Inflammatory macrophage (primary cell): ENCODE measurements at places on chromosomes 6 and 20.

- no peak for DNase-seq
Observed at GRCh38 chr6:121759370-121759769, 323.9 kb downstream of the GJA1 start.

DNA sequence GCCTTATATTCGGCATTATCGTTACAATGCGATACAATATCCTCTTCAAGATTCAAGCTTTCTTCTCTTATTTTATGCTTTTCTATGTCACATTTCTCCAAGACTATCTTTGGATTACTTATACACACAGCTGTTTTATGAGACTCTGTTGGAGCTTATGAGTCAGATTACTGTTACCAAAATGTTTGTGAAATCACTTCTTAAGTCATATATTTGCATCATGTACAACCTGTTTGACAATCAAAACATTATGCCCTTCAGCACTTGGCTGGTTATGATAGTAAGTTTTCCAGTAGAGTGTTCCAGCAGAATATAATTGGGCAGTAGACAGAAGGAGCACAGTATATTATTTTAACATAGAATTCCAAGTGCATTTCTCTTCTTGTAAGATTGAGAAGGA, 35.2 kb downstream of the BMP6 start:
- DNase-seq = no peak

GRCh38 chr6:90805619-90806155, 218.8 kb upstream of the MAP3K7 start:
- no peak for DNase-seq

DNA sequence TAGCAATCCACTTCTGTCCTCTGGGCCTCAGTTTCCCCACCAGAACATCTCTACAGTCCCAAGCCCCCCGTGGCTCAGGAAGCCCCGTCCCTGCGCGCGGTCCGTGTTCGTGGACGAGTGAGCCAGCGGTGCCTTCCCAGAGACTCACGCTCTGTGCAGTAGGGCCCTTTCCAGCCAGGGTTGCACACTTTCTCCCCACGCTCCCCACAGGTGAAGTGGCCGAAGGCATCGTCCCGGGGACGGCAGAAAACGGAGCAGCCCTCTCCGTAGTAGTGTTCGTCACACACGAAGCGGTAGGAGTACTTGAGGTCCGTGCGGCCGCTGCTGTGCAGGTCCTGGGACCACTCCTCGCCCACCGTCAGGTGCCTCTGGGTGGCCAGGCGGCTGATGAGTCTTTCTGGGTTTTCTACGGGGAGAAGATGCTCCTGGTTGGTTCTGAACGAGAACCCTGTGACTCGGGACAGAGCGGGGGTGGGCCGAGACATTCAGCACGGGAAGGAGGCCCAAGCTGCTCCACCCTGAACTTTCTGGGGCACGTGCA, 2.7 kb downstream of the DLL1 start:
- DNase-seq = no peak

DNA sequence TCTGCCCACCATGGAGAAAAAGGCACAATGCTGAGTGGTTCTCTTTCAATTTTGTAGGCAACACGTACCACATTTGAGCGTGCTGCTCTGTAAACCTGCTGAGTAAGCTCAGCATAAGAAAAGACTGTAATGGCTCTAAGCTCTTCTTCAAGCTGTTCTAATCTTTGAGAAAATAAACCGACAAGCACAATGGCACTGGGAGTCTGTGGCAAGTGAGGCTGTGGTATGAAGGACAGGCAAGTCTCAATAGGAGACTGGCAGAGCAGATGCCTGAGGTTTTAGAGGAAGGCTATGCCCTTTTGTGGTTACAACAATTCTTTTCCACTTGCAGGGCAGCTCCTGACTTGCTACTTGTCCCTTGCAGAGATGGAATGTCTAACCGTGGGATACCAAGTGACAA, 136.7 kb upstream of the EXOC2 start:
- no peak for DNase-seq

- DNase-seq = no peak
Observed at GRCh38 chr6:111718326-111718725, 112.6 kb upstream of the TRAF3IP2 start.

GRCh38 chr6:161400671-161401070, 126.8 kb upstream of the AGPAT4 start:
- DNase-seq = no peak

- DNase-seq = no peak
Observed at GRCh38 chr6:114430534-114431124, 87.8 kb upstream of the HS3ST5 start.

- no peak for DNase-seq
Observed at GRCh38 chr6:134376785-134377184, 58.9 kb upstream of the SGK1 start.

GRCh38 chr20:34644345-34644744, 32.5 kb downstream of the PIGU start:
- DNase-seq = no peak

- no peak for DNase-seq
Observed at GRCh38 chr20:22410556-22411130, 173.7 kb downstream of the FOXA2 start.

- peak; percentile 6 for DNase-seq
Observed at GRCh38 chr6:13671548-13672127, 40.0 kb downstream of the RANBP9 start.

DNA sequence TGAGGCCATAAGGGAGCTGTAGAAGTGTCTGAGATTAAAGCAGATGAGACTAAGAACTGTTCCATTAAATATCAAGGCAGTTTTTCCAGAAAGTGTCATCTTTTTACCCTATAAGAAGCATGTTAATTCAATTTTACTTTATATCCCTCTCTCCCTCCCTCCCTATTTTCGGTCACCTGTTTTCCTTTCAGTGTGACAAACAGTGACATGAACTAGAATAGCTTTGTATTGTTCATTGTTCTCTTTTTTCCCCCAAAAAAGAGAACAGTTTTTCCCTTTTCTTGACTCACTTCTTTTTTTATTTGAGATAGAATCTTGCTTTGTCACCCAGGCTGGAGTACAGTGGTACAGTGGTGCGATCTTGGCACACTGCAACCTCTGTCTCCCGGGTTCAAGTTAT, 269.3 kb downstream of the ZFAND3 start:
- no peak for DNase-seq

DNA sequence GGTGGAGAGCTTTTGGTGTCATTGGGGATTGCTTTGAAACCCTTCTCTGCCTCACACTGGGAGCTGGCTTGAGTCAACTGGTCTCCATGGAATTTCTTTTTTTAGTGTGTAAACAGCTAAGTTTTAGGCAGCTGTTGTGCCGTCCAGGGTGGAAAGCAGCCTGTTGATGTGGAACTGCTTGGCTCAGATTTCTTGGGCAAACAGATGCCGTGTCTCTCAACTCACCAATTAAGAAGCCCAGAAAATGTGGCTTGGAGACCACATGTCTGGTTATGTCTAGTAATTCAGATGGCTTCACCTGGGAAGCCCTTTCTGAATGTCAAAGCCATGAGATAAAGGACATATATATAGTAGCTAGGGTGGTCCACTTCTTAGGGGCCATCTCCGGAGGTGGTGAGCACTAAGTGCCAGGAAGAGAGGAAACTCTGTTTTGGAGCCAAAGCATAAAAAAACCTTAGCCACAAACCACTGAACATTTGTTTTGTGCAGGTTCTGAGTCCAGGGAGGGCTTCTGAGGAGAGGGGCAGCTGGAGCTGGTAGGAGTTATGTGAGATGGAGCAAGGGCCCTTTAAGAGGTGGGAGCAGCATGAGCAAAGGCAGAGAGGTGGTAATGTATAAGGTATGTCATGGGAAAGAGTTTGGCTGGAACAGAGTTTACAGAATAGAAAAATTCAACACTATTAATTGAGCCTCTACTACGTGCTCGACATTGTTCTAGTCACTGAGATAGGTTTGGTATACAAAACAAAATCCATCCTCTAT, 31.2 kb downstream of the SRSF3 start:
- DNase-seq = no peak

DNA sequence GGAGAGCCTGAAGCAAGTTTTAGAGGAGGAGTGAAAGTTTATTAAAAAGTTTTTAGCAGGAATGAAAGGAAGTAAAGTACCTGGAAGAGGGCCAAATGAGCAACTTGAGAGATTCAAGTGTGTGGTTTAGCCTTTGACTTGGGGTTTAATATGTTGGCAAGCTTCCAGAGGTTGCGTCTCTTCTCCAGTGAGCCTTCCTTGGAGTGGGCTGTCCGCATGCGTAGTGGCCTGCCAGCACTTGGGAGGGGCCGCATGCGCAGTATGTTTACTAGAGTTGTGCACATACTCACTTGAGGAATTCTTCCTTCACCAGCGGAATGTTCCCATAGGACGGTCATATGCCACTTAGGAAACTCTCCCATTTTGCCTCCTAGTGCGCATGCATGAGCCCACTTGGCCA, 235.2 kb downstream of the ALDH8A1 start:
- DNase-seq = peak; percentile 5

- DNase-seq = no peak
Observed at GRCh38 chr6:111782887-111783466, 90.3 kb downstream of the FYN start.

DNA sequence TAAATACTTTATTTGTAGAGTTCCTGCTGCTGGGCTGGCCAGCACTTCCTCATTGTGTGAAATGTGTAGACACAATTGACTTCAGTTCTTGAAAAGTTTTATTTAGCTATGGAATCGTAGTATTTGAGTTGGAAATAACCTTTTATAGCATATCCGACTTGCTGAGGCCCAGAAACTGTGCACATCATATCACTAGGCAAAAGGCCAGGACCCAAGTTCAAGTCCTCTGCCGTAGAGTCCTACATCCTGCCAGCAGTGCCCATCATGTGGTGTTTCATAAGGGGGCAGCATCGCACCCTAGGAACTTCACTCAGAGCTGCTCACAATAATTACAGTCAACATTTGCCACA, 207.7 kb upstream of the SNX9 start:
- DNase-seq = peak; percentile 54

- DNase-seq = peak; percentile 74
Observed at GRCh38 chr20:3753098-3753497, 14.5 kb downstream of the ADISSP start.

DNA sequence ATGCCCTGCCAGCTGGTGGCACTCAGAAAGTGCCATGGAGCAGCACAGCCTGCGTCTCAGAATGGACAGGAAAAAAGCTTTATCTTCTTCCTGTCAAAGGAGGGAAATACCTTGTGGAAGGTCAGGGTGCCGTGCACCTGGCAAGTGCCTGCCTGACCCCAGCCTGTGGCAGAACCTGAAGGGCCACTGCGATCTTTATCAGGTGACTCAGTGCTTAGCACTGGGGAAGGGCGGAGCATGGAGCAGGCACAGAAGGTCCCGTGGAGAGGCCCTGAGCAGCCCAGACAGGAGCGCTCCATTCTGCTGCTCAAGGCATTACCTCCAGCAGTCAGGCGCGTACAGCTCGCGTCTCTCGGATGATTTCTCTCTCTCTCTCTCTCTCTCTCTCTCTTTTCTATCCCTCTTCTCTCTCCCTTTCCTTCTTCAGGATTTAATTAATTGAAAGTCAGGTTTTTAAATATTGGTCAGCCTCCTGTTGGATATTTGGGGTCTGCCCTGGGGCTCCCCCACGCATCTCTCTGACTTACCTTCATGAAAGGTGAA, 31.7 kb downstream of the FOXC1 start:
- DNase-seq = no peak
